Activated CD8-positive, alpha-beta memory T cell treated with anti-CD3 and anti-CD28 coated beads for 24 hours (primary cell): ENCODE measurements at places on chromosomes 11 and 22.

- DNase-seq: no peak
Measured at GRCh38 chr11:130602641-130603334, 154.3 kb downstream of the ADAMTS15 start.

- no peak for DNase-seq
Measured at GRCh38 chr11:3781423-3781822, 15.9 kb downstream of the NUP98 start.

- no peak for DNase-seq
Measured at GRCh38 chr11:80937842-80938241, 1497.0 kb upstream of the TENM4 start.

DNA sequence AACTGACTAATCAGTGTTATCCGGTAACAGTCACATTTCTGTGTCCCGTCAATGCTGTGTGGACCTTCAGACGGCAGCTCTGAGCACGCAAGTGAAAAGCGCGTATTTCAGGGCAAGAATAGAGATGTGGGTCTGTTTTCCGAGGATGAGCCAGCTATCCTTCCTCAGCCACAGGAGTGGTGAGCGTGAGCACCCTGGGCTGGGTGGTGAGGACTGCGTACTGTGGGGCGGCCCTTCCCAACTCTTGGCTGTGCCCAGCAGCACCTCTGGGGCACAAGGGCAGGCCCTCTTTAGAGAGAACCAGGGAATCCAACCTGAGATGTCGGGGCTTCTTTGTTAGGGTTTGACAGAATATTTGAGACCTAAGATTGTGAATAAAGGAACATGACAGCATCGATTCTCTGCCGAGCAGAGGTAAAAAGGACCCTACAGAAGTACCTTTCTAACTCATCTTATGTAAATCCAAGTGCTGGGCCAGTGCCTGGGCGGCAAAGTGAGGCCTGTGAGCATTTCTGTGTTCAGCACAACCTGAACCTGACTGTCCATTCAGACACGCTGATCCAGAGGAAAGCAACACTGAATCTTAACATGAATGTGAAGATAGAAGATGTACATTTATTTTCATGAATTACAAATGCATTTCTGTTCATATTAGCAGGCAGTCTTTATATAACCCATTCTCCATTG, 26.5 kb upstream of the YPEL1 start:
- no peak for DNase-seq

DNA sequence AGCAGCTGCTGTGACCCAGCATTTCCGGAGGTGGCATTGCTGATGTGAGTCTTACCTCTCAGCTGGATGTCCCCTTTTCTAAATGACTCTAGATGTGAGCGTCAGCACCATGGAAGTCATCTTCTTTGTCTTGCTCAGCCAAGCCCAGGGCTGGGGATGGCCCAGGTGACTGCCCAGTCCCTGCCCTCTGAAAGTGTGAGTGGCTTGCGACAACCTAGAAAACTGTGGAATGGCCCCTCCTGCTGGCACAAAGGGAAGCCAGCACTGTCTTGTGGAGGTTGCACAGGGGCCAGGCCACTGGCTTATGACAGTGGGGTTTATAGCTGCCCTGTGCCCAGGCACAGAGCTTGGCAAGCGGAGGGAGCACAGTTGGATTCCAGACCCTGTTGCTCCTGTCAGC, 6.2 kb downstream of the TUB start:
- DNase-seq: no peak
